ENCODE measurements at places on chromosomes 3 and 15.

GRCh38 chr15:25790000-25790660 is 73.0 kb downstream of the ATP10A start:
- DNase-seq = peak; percentile 75

- DNase-seq = no peak
Observed at GRCh38 chr3:126527455-126528211, 3.7 kb downstream of the CHST13 start.

- no peak for DNase-seq
Observed at GRCh38 chr3:128697341-128697740, 28.6 kb upstream of the RAB7A start.

DNA sequence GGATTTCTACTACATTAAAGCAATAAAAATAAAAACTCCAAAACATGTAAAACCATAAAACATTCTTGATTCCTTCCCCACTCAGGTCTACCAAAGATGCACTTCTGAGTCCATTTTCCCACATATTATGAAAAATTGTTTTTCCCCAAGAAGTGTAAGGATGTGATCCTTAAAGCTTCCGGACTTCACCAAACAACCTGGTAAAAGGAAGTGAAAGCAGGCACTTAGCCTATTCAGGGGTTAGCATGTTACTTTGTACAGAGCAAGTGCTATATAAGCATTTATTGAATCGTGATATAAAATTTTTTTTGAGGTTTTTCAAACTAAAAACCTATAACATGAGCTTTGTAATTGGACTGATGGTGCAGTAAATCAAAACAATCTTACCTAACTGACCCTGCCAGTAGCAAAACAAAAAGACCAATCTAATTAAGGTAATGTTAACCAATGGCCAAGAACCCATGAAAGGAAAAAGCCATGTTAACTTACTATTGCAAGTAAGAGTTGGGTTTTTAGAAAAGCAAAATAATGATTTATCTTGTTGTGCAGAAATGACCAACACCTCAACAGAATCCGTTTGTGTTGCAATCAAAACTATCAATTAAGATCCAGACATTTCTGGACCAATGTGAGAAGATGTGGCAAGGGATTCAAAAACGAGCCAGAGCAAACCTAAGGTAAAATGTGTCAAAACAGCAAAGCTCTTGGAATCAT is 1.8 kb downstream of the SETD2 start:
- no peak for DNase-seq

GRCh38 chr3:39038165-39038564 is 13.6 kb downstream of the SCN11A start:
- DNase-seq = no peak

All from stimulated activated CD4-positive, alpha-beta T cell treated with anti-CD3 and anti-CD28 coated beads, Interleukin-15, amount 100 ng/mL, for 24 hours (primary cell).